Activated CD4-positive, alpha-beta T cell treated with anti-CD3 and anti-CD28 coated beads, Interleukin-2, amount 50 U/mL, for 4 hours (primary cell): ENCODE measurements at places on chromosomes 4 and X.

DNA sequence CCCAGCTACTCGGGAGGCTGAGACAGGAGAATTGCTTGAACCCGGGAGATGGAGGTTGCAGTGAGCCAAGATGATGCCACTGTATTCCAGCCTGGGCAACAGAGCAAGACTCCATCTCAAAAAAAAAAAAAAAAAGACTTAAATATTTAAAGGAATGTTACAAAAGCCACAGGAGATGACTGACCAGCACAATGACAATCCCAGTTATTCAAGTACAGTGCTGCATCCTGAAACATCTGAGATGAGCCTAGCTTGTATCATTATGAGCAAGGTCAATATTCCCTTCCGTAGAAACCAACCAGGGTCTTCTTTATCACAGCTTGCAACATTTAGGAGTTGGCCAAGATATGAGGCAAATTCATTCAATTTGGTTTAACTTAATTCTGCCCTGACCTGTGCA, 38.6 kb downstream of the LNX1 start:
- DNase-seq, result no peak

GRCh38 chrX:148555571-148556243, 55.3 kb downstream of the AFF2 start:
- DNase-seq, result no peak

DNA sequence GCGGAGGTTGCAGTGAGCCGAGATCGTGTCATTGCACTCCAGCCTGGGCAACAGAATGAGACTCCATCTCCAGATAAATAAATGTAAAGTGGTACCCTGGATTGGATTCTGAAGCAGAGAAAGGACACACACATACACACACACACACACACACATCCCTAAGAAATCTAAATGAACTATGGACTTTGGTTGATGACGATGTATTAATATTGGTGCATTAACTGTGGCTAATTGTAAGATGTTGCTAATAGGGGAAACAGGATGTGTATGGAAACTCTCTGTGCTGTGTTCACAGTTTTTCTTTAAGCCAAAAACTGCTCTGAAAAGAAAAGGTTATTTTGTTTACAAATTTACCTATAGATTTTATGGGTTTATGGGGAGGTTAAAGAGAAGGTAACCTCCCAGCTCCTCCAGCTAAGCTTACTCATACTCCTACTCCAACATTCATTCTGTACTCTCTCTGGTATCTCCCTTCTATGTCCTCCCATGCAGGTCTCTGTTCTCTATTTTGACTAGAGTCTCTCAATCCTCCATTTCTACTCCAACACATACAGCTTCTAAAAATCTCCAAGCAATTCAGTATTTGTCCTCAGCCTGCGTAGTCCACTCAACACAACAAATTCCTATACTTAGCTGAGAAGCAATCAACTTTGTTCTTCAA, 46.5 kb upstream of the RELL1 start:
- DNase-seq, result no peak

GRCh38 chr4:81084634-81085033, 54.1 kb downstream of the BMP3 start:
- no peak for DNase-seq

DNA sequence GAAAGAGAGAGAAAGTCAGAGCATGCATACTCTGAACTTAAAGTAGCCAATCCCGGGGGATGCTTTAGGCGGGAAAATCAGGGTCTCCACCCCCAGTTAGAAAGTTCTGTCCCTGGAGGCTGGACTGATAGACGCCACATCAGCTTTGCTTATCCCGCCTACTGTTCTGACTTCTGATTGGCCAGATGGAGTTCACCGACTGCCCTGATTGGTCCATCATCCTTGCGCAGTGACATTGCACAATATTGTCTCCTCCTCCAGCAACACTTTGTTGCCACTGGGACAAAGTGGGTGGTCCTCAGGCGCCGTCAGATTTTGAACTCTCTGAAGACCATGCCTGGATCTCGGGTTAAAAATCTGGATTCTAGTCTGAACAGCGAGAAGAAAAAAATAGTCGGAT, 50.3 kb downstream of the SSX3 start:
- no peak for DNase-seq

DNA sequence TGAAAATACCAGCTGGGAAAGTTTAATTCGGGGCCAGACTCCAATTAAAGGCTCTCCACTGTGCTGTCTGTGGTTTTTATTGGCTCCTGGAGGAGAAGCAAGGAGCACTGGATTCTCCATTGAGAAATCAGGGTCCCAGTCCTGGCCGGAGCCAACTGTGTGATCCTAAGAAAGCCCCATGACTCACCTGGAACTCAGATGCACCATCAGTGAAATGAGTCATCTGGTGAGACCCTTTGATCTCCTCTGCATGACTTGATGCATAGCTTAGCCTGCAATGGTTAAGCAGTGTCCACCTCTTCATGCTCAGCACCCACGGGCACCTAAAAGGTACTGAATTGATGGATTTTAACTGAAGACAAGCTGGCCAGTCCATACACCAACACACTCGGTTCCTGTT, 119.2 kb upstream of the VCX3B start:
- no peak for DNase-seq

GRCh38 chrX:155611302-155611701, 1.4 kb downstream of the TMLHE start:
- no peak for DNase-seq

- no peak for DNase-seq
Observed at GRCh38 chr4:54127660-54128059, 27.7 kb downstream of the GSX2 start.

- DNase-seq, result no peak
Observed at GRCh38 chr4:11072463-11072862, 356.2 kb downstream of the HS3ST1 start.

DNA sequence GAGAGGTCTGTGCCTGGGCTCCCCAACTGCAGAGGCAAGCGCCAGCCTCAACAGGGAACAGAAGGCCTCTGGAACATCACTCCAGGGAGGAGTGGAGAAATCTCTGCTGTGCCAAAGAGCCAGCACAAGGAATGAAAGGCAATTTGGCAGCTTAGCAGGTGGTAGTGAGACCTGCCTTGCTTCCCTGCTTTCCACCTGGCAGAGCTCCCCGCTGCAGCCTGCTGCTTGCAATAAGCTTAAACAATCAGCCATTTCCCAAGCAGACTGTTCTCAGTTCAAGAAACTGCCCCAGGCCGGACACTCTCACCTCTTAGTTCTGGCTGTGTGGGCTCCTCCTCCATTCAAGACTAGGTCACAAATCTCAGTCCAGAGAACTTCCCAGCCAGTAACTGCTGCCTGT, 370.6 kb downstream of the MAGEB5 start:
- no peak for DNase-seq
